K562 (cell line): ENCODE measurements at places on chromosomes 2 and 18.

- no peak for DNase-seq
Observed at GRCh38 chr2:226189061-226189460, 610.6 kb downstream of the IRS1 start.

DNA sequence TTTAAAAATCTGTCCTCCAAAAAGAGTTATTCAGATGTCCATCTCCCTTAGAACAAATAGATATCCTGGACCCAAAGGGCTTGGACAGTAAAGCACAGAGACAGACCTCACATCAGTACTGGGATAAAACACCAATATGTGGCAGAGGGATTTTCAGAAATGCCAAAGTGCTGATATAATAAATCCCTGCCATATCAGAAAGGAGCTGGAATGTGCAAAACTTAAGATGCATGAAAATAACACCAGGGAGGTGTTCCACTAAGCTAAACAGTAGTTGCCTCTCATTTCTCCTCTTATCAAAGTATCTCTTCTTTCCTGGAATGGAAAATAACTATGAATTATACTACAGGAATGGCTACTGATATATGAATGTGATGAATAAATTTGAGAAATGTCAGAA, 13.2 kb downstream of the USP40 start:
- DNase-seq: no peak

GRCh38 chr2:24830351-24830750, 37.1 kb downstream of the CENPO start:
- DNase-seq: no peak

GRCh38 chr2:100494712-100495111, 24.4 kb downstream of the NMS start:
- DNase-seq: no peak

- no peak for DNase-seq
Observed at GRCh38 chr2:128452536-128453530, 134.2 kb upstream of the HS6ST1 start.

DNA sequence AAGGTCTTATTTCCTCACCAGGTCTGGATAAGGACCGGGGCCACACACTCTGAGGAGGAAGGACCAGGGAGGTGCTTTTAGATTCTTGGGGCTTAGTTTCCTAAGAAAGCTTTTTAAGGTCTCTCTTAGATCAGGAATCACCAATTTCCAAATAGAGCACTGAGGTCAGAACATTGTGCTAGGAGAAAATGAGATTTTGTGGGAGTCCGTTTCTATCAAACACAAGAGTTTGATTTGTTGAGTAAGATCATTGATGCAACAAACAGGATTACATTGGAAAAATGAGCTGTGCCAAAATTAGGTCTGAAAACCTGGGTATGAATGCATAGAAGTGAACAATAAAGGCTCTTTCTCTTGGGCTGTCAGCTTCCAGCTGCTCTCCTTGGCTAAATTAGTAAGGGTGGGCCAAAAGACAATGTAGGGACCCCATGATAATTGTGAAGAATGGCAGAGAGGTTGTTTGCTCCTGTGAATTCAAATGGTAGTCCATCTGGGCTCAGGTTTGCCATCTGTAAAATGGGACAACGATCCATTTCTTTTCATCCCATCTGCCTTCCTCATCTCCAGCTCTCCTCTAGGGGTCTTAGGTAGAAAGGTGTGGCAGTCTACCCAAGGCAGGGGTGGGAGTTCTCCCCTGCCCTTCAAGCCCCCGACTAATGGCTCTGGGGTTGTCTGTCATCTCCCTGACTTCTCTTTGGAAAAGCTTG, 20.0 kb downstream of the IGFBP2 start:
- no peak for DNase-seq

- DNase-seq: no peak
Observed at GRCh38 chr2:98205889-98206288, 118.9 kb downstream of the VWA3B start.

GRCh38 chr2:231926761-231927565, 767 bp upstream of the NPPC start:
- DNase-seq: no peak

- no peak for DNase-seq
Observed at GRCh38 chr2:43292851-43293743, 66.7 kb upstream of the ZFP36L2 start.

DNA sequence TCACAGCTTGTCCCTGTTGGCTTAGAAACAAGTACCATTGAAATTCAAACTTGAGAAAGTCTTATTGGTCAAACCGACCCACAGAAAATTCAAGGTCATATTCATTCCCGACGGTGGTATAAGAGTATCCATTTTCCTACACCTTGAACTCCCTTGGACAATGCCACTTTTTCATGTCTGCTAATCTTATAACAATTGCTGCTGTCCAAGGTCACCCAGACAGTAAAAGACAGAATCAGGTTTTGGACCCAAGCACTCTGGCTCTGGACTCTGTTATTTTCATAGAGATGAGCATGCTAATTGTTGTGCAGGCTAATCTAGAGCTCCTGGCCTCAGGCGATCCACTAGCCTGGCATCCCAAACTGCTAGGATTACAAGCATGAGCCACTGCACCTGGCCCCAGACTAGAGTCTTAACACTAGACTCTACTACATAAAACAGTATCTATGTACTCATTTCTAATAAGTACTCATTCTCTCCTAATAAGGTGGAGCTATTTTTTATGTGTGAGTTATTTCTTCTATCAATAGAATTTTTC, 57.8 kb downstream of the C2orf76 start:
- DNase-seq: no peak

- DNase-seq: no peak
Observed at GRCh38 chr2:110883406-110883805, 151.0 kb downstream of the ACOXL start.

GRCh38 chr18:22525313-22525712, 107.6 kb upstream of the CTAGE1 start:
- no peak for DNase-seq

- no peak for DNase-seq
Observed at GRCh38 chr2:178233428-178233827, 39.1 kb downstream of the OSBPL6 start.

GRCh38 chr2:75162897-75163296, 36.4 kb downstream of the TACR1 start:
- DNase-seq: no peak

- no peak for DNase-seq
Observed at GRCh38 chr2:208713066-208713745, 306.6 kb downstream of the PTH2R start.

- no peak for DNase-seq
Observed at GRCh38 chr2:134704173-134704572, 14.6 kb downstream of the TMEM163 start.

GRCh38 chr2:172113617-172114016, 10.9 kb upstream of the DLX2 start:
- peak; percentile 70 for DNase-seq

GRCh38 chr18:2173486-2173885, 397.8 kb downstream of the METTL4 start:
- DNase-seq: no peak

- no peak for DNase-seq
Observed at GRCh38 chr2:175009917-175010621, 4.9 kb upstream of the CHN1 start.

DNA sequence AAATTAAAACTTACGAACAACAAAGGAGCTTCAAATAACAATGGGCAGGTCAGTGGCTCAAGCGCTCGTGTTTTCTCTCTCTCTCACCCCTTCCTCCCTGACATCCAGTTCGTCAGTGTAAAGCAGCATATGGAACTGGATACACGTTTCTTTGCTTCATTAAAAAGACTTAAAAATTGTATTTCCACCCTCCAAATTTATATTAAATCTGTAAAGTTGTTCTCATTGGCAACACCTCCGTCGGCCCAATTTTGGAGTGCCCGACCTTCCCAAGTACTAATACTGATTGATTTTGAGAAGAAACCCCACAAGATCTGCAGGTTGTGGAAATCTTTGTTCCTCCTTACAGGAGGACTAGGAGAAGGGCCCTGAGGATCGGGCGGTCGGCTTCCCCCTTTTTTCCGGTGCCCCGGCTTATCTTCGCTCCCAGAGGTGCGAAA, 2.2 kb downstream of the TBR1 start:
- DNase-seq: no peak

GRCh38 chr2:28263690-28264089, 129.0 kb upstream of the FOSL2 start:
- no peak for DNase-seq
